Regular cardiac myocyte (primary cell): ENCODE measurements at places on chromosomes 4 and X. TPM values are rescaled to one million over a fixed set of nuclear protein-coding genes. Genes with fewer than 3 reads are reported as not detected.

TNMD gene
- not detected in 2 replicates for total RNA-seq

PLP1 gene
- total RNA-seq, result under 0.01 and 0.28 TPM in 2 replicates

AFF2 gene
- 0.56 and 0.96 TPM in 2 replicates for total RNA-seq

CSN2 gene
- not detected in 2 replicates for total RNA-seq

NAA11 gene
- total RNA-seq, result not detected in 2 replicates

ANTXR2 gene
- total RNA-seq, result 157 and 218 TPM in 2 replicates

SRPK3 gene
- 0.58 and 0.85 TPM in 2 replicates for total RNA-seq

PPEF2 gene
- 0.19 TPM in 1 of 2 replicates, not detected in the other for total RNA-seq

EMCN gene
- 2.5 and 6.5 TPM in 2 replicates for total RNA-seq

LRIT3 gene
- total RNA-seq, result under 0.01 TPM in 1 of 2 replicates, not detected in the other

SUPT20HL2 gene
- total RNA-seq, result not detected in 2 replicates

RAB41 gene
- total RNA-seq, result not detected in 2 replicates

L1CAM gene
- 1.9 and 3.7 TPM in 2 replicates for total RNA-seq

FHDC1 gene
- total RNA-seq, result under 0.01 and 0.19 TPM in 2 replicates

GPR82 gene
- not detected in 2 replicates for total RNA-seq

CEP135 gene
- total RNA-seq, result 7.3 and 9.2 TPM in 2 replicates

FGB gene
- total RNA-seq, result not detected in 2 replicates

IL2 gene
- not detected in 2 replicates for total RNA-seq

CRMP1 gene
- total RNA-seq, result not detected in 2 replicates

MAGEA11 gene
- not detected in 2 replicates for total RNA-seq

CPZ gene
- total RNA-seq, result 1.5 and 9.0 TPM in 2 replicates

LDOC1 gene
- 4.2 and 4.6 TPM in 2 replicates for total RNA-seq

PAK3 gene
- 1.7 and 4.0 TPM in 2 replicates for total RNA-seq

ACE2 gene
- under 0.01 and 1.1 TPM in 2 replicates for total RNA-seq

TMEM47 gene
- total RNA-seq, result 53.3 and 101 TPM in 2 replicates

DAPP1 gene
- total RNA-seq, result not detected in 2 replicates

SMS gene
- total RNA-seq, result 199 and 408 TPM in 2 replicates

SLC16A2 gene
- 7.3 and 15.2 TPM in 2 replicates for total RNA-seq
